Activated CD8-positive, alpha-beta T cell treated with anti-CD3 and anti-CD28 coated beads for 36 hours (primary cell): ENCODE measurements at places on chromosomes 2 and 18.

GRCh38 chr2:124609667-124610066, 584.6 kb downstream of the CNTNAP5 start:
- DNase-seq, result no peak

GRCh38 chr2:129862668-129863067, 116.8 kb upstream of the RAB6C start:
- DNase-seq, result no peak

GRCh38 chr2:1717113-1717512, 27.2 kb downstream of the PXDN start:
- DNase-seq, result no peak

- DNase-seq, result no peak
Measured at GRCh38 chr2:25619185-25619584, 54.2 kb downstream of the DTNB start.

GRCh38 chr2:65456886-65457285, 24.5 kb upstream of the SPRED2 start:
- DNase-seq, result no peak

DNA sequence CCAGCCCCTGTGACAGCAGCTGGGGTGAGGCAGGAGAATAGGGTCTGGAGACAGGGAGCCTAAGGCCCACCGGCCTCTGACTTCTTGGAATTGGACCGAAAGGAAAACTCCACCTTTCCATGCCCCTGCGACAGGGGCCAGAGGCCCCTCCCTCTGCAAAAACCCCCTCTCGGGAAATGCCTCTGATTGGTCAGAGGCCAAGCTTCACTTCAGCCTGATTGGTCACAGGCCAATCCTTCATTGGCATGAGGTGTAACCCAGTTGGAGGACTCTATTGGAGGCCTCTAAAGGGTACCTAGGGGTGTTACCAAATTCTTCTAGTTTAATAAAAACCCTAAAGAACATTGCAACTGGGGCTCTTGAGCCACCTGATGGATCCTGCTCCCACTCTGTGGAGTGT, 5.7 kb upstream of the ACKR3 start:
- DNase-seq, result no peak

- no peak for DNase-seq
Measured at GRCh38 chr18:27428120-27428519, 243.0 kb upstream of the CHST9 start.

- DNase-seq, result peak; percentile 5
Measured at GRCh38 chr18:23384778-23385736, 68.0 kb upstream of the RIOK3 start.
